ENCODE measurements at places on chromosomes 4 and X. TPM values are rescaled to one million over a fixed set of nuclear protein-coding genes. Genes with fewer than 3 reads are reported as not detected.

PLP2 gene
- total RNA-seq = 238 TPM

DNA sequence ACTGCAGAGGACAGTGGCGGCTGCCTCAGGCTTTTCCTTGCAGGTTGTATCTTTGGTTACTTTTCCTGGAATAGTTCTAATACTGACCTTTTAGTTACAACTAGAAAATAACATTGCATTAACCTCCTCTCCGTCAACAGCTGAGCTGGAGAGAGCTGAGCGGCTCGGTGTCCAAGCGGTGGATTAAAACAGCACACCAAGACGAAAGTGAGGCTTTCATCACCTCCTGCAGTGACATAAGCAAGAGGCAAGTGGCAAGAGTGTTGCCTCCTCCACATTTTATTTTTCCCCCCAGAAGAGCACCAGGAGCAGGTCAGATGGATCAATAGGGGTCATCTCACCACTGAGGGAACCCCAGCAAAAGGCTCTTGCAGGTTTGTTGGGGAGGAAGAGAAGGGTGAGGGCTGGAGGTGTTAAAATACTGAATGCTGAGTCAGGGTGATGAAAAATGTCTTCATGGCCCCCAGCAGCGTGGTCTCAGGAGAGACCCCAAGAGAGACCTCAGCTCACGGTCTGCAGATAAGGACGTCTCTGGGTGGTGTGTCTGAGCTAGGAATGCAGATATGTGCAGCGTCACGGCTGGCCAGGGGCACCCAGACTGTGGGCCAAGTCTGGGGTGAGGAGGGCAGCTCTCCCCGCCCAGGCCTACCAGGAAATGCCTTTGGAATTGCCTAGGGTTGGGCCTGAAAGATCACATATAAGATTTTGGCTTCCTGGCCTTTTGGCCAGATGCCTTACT is 50.3 kb downstream of the CASP3 start:
- DNase-seq = no peak

GRCh38 chr4:80154545-80154933 is 42.8 kb upstream of the PRDM8 start:
- no peak for DNase-seq

GRCh38 chr4:170128219-170128804 is 38.6 kb upstream of the AADAT start:
- no peak for DNase-seq

DNA sequence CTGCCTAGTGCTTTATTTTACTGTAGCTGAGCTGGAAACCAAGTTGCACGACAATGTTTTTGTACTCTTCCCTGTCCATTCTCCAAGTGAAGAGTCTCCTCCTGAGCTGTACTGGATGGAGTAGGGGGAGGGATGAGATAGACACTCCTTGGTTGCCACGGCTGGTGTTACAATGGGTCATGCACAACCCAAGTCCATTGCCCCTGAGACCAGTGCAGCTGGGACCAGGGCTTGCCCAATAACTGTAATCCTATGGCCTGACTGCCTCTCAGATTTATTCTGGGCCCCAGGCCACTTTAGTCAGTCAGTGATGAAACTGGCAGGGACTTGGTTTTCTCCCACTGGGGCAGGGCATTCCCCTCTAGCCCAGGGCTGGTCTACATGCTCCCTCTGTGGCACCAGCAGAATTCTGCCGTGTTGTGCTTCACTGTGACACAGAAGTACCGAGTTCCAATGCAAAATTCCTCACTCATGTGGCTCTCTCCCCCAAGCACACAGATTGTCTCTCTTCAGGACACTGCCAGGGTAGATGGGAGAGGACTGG is 203.3 kb upstream of the PCDH18 start:
- no peak for DNase-seq

- peak; percentile 40 for DNase-seq
Measured at GRCh38 chrX:153635788-153636668, 11.0 kb upstream of the DUSP9 start.

GRCh38 chr4:23135792-23136645 is 443.3 kb downstream of the GBA3 start:
- DNase-seq = peak; percentile 57

GRCh38 chrX:47831788-47832187 is 4.9 kb upstream of the ZNF81 start:
- peak; percentile 54 for DNase-seq

KLHL4 gene
- total RNA-seq = 5.8 TPM

WNK3 gene
- 0.67 TPM for total RNA-seq

MAGEE2 gene
- total RNA-seq = not detected

DNA sequence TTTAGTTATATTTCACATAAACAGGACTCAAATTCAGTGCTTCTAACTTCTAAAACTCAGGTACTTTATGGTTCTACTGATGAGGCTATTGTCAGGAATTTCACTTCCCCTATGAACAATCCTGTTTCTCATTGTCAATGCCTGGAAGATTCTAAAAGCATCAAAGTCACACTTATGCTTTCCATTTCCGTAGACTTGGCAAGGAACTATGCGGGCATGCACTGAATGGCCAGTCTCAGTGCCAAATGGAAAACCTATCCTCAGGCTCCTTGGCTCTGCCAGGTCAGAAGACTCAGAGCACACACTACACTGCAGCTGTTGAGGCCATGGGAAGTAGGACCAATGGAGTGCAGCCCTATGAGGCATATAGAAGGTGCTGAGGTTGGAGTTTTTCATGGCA is 97.0 kb upstream of the PTPN13 start:
- DNase-seq = no peak

PF4V1 gene
- total RNA-seq = not detected

GRCh38 chr4:600166-600565 is 24.1 kb upstream of the TMEM271 start:
- no peak for DNase-seq

DNA sequence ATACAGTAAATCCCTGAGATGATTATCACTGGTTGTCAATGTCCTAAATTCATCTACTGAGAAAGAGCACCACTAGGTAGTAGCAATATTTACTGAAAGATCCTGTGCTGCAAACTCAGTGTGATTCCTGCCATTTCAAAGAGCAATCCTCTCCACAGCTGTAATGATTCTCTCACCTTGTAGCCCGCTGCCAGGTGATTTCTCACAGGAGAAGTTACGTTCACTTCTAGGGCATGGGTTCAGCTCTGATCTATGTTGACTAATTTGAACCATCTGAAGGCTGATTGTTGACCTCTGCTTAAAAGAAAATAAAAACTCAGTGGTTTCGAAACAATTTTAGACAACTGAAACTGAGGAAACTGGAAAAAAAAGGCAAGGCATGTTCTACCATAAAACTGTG is 197.0 kb downstream of the FAT4 start:
- DNase-seq = no peak

GRCh38 chrX:51742586-51742985 is 656 bp upstream of the GSPT2 start:
- DNase-seq = no peak

USP46 gene
- total RNA-seq = 10.9 TPM

DCLK2 gene
- total RNA-seq = 12.0 TPM

DNA sequence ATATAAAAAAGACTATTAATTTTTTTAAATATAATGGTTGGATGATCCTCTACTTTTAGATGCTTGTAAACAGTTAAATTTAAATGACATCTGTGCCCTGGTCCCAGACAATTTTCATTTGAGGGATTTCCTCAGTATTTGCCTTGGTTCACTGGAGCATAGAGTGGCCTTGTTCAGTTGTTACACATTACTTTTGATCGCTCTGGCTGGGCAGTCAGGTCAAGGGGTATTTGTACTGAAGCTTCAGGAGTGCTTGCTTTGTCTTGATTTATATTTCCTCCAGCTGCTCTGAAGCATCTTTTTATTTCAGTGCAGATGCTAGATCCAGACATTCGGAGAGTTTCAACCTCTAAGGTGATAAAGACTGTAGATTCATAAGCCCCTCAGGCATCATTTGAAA is 50.0 kb downstream of the COMMD8 start:
- no peak for DNase-seq

DNA sequence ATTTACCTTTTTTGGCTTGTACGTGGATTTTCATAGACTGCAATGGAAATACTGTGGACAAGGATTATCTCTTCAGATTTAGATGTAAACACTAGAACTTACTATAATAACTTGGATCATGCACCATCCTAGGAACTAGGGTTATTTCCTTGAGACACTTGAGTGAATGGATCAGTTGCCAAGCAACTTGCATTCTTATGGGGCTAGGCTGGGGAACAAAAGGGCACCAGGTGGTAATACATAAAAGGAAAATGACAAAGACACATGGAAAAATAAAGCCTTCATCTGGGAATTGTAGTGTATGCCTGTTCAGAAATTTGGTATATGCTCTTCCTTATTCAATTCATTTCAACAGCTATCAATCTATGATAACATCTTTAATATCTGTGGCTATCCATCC is 247.1 kb downstream of the SPRY1 start:
- DNase-seq = no peak

GRCh38 chr4:136032391-136032790 is 1499.9 kb downstream of the PCDH18 start:
- DNase-seq = no peak

GRCh38 chr4:19214591-19215186 is 1037.0 kb upstream of the SLIT2 start:
- DNase-seq = no peak

DNA sequence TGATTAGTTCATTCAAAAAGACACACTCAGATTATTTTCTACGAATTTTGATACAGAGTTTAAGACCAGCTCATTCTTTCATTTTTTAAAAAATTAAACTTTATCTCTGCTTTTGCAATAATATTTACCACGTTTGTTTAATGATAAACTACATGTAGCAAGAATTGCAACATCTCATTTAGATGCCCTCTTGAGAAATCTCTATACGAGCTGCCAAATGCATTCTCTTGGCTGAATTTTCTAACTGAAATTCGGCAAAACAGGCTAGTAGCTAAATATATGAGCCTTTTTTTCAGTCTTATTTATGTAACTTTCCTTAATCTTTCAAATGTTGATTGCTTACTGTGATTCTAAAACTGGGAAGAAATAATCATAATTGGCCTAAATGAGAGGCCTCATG is 2.1 kb upstream of the GC start:
- DNase-seq = no peak

GJB1 gene
- not detected for total RNA-seq

Measured in NCI-H460 (cell line).